ENCODE measurements at places on chromosomes 12 and 14. TPM values are rescaled to one million over a fixed set of nuclear protein-coding genes. Genes with fewer than 3 reads are reported as not detected.

DNA sequence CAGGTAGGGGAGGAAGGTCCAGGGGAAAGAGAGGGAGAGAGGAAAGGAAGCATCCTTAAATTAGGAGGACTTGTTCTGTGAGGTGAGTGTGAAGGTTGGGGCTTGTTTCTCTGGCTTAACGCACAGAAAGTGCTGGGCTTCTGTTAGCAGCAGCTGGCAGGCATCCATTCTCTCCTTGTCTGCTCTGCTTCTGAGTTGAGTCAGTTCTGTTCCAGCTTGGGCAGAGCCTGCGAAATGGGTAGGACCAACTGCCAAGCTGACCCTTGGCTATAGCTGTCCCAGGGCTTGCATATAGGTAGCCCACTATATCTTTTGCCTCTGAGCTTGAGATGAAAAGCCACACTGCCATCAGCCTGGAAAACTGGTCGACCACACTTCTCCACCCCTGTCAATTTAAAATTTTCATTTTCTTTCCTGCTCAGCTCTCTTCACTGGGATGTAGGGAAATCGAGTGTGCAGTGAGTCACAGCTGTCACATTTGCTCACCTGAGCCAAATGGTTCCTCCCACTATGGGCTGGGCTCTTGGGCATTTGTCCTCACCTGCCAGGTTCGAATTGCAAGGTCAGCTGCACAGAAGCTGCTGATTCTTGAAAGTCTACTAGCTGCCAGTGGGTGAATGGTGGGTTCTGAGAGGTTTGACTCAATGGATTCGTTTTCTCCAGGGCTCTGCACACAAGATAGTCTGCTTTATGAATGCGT lies 256.4 kb upstream of the PWP1 start:
- DNase-seq, result no peak

GRCh38 chr14:29217813-29218450 lies 451.3 kb downstream of the FOXG1 start:
- DNase-seq, result no peak

GRCh38 chr14:51285120-51285519 lies 45.1 kb downstream of the TMX1 start:
- no peak for DNase-seq

- no peak for DNase-seq
Measured at GRCh38 chr12:39420043-39420442, 22.9 kb downstream of the KIF21A start.

Gene C12orf50
- not detected for total RNA-seq

Gene ALX1
- not detected for total RNA-seq

Gene SOAT2
- not detected for total RNA-seq

Gene CLECL1
- not detected for total RNA-seq

Gene SRGAP1
- 0.58 TPM for total RNA-seq

Gene DAD1
- 244 TPM for total RNA-seq

Gene FGF23
- total RNA-seq, result not detected
